Cardiac muscle cell (in vitro differentiated cells and primary cell): ENCODE measurements at places on chromosomes 3 and 15. TPM values are rescaled to one million over a fixed set of nuclear protein-coding genes. Genes with fewer than 3 reads are reported as not detected.

Gene PPM1L
- 1.2 and 4.6 TPM in 2 replicates for polyA plus RNA-seq

Gene PRSS50
- polyA plus RNA-seq, result 1.9 and 2.0 TPM in 2 replicates

Gene HCLS1
- 0.11 and 0.39 TPM in 2 replicates for polyA plus RNA-seq

Gene GPR156
- polyA plus RNA-seq, result not detected in 2 replicates

Gene C3orf22
- polyA plus RNA-seq, result not detected in 2 replicates

Gene CLEC3B
- 0.21 and 1.6 TPM in 2 replicates for polyA plus RNA-seq

Gene ENTPD3
- 0.16 and 1.1 TPM in 2 replicates for polyA plus RNA-seq

Gene MPI
- polyA plus RNA-seq, result 106 and 173 TPM in 2 replicates

- no peak for DNase-seq
Measured at GRCh38 chr3:16936676-16937230, 52.0 kb downstream of the PLCL2 start.

GRCh38 chr3:9625656-9626055 lies 23.6 kb upstream of the MTMR14 start:
- DNase-seq, result no peak

DNA sequence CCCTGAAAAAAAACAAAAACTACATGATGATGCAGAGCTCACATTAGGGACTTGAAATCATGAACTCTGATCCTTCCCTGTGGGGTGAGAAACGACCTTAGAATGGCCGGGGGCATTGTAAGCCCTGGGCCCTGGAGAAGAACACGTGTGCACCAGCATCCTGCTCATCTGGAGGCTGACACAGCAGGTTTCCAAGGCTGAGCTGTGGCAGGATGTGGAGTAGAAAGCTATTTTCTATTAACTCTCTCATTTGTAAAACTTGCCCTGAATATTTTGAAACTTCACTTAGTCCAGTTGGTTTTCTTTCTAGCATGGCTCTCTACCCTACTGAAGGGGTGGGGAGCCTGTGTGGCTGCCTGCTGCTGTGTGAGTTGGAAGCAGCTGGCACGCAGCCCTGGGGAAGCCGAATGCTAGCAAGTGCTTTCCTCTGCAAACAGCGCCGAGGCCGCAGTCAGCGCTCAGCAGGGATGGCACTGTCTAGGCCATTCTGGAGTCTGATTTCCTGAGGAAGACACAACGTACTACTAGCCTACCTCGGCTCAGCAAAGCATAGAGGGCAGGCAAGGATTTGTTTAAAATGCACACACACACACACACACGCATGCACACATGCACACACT lies 58.0 kb downstream of the GABRG3 start:
- no peak for DNase-seq

DNA sequence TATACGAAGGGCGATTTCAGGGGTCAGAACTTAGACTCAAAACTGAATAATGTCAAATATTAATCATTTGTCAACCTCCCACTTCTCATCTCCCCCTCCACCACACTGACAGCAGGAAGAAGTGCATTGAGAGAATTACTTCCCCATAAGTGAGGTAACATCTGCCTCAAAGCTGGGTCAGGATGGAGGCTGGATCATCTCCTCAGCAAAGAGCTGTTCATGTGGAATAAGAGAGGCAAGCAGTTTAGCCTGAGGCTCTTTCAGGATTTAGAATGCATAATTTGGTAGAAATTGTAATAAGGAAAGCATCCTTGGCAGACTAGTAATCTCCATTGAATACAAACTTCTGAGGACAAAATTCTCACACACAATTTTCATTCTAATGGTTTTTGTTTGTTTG lies 512.1 kb downstream of the ROBO1 start:
- no peak for DNase-seq

DNA sequence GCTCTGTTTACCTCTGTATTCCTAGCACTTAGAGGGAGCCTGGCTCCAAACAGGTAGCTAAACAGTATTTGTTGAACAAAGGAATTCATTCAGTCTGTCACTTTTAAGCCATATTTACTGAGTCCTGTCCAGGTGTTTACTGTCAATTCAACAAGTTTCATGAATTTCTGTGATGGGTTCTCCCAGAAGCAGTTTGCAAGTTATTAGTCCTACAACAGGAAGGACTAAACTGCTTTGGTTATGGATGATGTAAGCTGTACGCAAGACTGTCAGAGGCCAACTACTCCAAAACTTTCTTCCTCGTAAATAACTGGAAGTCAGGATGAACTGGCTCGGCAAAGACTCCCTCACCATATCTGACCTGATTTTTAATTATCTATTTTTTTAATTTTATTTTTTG lies 25.1 kb downstream of the STIMATE start:
- no peak for DNase-seq

DNA sequence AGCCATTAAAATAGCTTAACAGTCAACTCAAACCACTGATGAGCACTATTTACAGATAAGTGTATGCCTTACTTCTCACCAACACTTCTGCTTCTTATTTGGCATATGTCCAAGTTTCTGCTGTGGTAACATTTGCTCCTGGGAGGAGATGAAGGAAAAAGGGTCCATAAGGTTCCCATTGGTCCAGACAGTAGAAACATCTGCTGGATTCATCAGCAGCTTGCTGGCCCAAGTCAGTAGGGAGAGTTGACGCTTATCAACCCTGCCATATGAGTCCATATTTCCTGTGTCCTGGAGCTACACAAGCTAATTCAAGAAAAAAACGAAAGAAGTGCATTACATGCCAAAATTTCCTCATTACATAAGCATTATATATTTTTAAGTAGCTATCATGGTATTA lies 824.5 kb downstream of the CADM2 start:
- DNase-seq, result peak; percentile 11

DNA sequence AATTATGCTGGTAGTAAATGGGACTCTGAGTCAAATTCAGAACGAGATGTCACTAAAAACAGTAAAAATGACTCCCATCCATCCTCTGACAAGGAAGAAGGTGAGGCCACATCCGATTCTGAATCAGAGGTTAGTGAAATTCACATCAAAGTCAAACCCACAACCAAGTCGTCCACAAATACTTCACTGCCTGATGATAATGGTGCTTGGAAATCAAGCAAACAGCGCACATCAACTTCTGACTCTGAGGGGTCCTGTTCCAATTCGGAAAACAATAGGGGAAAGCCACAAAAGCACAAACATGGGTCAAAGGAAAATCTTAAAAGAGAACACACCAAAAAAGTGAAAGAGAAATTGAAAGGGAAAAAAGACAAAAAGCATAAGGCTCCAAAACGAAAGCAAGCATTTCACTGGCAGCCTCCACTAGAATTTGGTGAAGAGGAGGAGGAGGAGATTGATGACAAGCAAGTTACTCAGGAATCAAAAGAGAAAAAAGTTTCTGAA lies 15.1 kb upstream of the ZBTB47 start:
- no peak for DNase-seq

- DNase-seq, result no peak
Measured at GRCh38 chr3:38173834-38174418, 8.6 kb downstream of the OXSR1 start.

- DNase-seq, result peak; percentile 51
Measured at GRCh38 chr3:185069037-185070030, 83.5 kb downstream of the C3orf70 start.

DNA sequence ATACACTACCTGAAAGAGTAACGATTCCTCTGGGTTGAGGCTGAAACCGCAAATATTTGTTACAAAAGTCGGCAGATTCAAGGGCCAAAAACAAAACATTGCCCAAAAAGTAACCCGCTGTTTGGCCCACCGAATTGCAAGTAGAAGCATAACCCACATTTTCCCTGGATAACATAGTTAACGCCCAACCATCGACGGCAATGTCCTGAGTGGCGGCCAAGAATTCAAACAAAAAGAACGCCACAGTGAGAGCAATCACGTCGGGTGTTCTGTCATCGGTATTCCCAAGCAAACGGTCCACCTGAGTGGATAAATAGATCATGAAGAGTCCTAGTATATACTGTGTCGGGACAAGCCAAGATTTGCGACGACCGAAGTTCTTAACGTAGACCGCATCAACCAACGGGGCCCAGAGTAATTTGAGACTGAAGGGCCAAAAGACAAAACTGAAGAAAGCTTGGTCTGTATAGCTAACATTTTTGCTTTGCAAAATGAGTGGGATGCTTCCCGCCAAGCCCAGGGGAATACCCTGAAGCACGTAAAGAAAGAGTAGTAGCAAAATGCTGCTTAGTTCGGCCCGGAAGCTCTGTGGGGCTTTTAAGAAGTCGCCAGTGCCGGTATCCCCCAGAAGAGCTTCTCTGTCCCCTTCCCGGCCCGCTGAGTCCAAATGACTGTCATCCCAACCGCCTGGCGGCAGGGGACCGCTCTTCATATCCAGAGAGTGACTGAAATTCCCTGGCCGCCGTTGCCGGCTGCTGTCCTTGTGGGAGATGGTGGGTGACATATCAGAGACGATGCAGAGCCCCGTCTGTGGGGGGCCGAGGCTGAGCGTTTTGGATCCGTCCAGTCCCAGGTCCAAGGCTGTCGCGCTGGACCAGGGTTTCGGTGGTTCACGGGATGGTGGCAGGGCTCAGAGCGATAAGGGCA lies 750 bp downstream of the SLC33A1 start:
- DNase-seq, result peak; percentile 41

DNA sequence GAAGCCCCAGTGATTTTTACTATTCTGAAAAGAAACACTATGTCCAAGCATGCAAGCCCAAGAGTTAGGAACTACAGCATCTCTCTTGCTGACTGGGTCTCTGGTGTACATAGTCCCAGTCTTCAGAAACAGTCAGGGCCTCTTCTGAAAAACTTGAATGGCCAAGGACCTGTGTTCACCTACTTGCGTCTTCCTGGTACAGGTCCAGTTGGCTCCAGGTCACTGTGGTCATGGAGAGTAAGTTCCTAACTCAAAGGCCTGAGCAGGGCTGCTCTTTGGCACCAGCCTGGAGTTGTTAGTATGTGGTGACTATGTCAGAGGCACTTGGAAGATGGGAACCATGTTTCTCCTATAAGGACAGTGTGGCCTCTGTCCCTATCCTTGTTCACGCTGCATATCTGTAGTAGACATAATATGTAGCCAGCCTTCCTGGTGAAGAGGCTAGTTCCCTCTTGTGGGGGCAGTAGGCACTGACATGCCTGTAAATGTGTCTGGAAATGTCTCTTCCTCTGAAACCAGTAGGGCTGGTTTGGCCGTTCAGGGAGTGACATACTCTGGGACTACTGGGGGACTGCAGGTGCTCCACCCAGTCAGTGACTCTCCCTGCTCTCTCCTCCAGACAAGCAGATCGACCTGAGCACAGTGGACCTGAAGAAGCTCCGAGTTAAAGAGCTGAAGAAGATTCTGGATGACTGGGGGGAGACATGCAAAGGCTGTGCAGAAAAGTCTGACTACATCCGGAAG lies 2.6 kb upstream of the RBM15B start:
- DNase-seq, result no peak

DNA sequence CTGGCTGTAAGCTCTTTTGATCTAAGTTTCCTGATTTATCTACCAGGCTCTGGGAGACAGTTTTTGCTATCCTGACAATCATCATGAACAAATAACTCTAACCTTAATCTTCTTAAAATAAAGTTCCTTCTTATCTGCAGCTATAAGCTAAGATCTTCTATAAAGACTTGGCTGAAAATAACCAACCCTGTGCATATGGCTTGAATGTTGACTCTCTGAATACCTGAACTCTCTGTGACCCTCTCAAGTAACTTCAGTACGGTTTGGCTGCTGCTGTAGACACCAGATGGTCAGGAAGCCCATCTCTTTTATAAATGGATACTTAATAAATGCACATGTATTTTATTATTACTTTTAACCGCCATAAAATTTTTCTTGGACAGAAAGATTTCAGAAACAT lies 412.4 kb upstream of the CBLB start:
- DNase-seq, result peak; percentile 8

GRCh38 chr3:57691411-57692132 lies 1.3 kb downstream of the DENND6A start:
- DNase-seq, result no peak
